ENCODE measurements at places on chromosomes 6 and 20.

- no peak for DNase-seq
Measured at GRCh38 chr20:17541596-17541995, 10.4 kb upstream of the BFSP1 start.

- no peak for DNase-seq
Measured at GRCh38 chr6:128560966-128561365, 40.6 kb upstream of the PTPRK start.

- DNase-seq, result no peak
Measured at GRCh38 chr6:76120302-76120701, 47.8 kb upstream of the IMPG1 start.

GRCh38 chr20:37733416-37733815 is 39.6 kb downstream of the CTNNBL1 start:
- DNase-seq, result no peak

DNA sequence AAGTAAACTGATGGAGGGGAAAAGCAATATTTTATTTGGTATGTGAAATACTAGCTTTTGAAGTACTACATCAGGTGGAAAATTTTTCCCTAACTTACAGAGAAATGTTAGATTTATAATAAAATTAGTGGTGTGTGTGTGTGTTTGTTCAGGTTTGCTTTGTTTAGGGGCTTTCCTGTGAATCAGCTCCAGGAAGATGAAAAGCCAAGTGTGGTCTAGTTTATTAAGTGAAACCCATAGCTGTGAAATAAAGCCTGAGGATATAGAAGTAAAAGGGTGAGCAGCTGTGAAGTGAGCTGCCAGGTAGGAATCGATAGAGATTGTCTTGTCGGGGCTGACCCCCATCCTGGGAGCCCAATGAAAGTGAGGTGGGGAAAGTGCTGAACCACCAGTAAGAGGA is 347.6 kb upstream of the IMPG1 start:
- DNase-seq, result no peak

- no peak for DNase-seq
Measured at GRCh38 chr6:55777469-55777868, 97.9 kb downstream of the BMP5 start.

DNA sequence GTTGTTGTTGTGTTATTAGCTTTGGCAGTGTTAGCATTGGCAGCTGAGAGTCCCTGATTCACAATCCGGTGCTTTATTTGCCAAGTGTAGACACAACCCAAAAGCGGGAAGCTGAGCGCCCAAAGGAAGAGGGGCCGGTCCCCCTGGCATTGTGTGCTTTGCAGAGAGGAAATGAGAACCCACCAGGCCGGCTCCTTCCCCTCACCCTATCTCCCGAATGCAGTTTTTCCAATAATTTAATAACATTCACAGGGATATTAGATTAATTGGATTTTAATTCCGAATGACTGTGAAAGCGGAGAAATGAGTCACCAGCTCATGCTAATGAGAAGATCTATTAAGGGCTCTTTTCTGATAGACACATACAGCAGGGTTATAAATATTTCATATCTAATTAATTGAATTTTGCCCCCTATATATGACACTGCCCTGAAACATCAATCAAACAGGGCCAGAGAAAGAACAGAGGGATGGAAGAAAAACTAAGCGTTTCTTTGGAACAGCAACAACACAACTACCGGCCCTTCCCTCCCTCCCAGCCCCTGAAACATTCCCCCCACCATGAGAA is 143.8 kb downstream of the MBOAT1 start:
- DNase-seq, result no peak

DNA sequence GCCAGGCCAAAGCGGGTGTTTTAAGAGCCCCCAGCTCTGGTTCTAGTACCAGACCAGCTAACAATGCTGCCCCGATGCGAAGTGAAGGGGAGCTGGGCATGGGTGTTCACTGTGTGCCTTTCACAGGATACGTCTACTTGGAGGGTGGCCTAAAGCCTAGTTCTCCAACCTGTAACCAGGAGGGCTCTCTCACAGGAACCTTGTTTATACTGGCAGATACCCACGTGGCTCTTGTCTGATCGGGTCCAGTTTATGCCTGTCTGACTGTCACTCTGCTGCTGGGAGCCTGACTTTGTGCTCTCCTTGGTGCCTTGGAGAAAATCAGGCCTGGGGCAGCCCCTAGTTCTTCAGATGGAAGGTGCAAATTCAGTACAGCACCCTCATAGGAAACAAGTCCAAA is 60.2 kb upstream of the RNF144B start:
- DNase-seq, result no peak

GRCh38 chr20:48771542-48771941 is 56.3 kb downstream of the PREX1 start:
- DNase-seq, result no peak

- DNase-seq, result no peak
Measured at GRCh38 chr6:56959938-56960337, 5.0 kb downstream of the BEND6 start.

DNA sequence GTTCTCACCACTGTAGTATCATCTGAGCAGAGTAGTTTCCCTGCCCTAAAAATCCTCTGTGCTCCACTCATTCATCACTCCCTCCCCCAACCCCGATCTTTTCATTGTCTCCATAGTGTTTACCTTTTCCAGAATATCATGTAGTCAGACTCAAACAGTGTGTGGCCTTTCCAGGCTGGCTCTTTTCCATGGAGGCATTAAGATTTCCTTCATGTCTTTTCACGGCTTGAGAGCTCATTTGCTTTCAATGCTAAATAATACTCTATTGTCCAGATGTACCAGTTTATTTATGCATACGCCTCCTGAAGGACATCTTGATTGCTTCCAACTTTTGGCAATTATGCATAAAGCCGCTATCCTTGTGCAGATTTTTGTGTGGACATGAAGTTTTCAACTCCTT is 235.8 kb downstream of the PHACTR1 start:
- DNase-seq, result no peak

GRCh38 chr20:38473367-38473795 is 738 bp downstream of the RALGAPB start:
- DNase-seq, result no peak

- no peak for DNase-seq
Measured at GRCh38 chr6:110509617-110510241, 33.3 kb upstream of the SLC22A16 start.

DNA sequence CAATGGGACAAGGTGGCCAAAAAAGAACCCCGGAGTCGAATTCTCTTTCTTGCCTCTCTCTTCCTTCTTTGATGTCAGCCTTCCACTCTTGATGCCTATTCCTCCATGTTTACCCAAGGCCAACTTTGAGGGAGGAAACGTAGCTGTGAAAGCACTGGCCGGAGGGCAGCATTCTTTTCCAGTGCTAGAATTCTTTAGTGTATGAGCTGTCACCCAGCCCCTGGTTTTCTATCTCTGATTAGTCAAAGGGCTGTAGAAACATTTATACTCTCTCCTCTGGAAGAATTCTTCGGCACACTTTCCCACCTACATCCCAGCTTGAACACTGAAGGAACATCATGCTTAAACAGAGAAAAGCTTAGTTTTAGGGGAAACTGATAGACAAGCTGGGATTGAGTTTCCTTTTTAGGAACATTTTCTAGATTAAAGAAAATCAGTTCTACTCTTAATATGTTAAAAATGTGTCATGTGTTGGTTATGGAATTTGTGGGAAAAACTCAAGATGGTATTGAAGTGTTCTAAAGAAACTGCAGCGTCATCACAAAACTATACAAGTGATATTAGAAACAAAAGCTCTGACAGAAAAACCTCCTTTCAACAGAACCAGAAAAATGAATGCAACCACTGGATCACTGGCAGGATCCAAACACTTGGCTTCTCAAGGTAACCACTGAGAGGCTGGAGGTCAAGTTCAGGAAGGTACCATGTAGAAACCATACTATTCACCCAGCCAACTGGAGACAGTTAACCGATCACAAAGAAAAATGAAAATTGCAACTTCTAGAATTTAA is 20.7 kb upstream of the UTRN start:
- DNase-seq, result no peak

DNA sequence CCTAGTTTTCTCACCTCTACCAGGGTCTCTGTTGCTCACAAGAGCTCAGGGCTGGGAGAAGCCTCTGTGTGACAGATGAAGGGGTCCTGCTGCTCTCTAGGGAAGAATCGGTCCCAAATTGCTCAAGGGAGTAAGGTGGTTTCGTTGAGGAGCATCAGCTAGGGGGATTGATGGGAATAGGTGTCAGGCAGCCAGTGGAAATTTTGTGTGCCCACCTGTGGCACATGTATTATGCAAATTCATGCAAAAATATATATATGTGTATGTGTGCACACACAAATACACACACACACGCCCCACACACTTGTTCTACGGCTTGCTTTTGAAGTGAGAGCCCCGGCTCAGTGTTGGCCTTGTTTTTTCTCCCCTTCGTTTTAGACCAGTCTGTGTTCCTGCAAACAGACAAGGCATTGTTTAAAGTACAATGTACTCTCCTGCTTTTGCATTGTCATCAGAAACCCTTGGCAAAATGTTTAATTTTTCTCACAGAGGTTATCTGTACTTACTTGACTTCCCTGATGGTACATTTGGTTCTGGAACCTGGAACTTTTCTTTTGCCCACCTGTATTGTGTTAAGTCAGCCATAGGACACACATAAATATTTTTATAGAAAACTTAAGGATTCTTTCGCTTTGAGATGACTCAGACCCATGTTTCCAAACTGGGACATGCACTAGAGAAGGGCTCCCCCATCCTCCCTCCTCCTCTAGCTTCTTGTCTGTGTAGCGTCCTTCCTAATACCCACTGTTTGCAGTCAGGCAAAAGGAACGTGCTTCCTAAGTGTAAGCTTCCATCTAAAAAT is 26.7 kb downstream of the FOXO3 start:
- DNase-seq, result no peak

DNA sequence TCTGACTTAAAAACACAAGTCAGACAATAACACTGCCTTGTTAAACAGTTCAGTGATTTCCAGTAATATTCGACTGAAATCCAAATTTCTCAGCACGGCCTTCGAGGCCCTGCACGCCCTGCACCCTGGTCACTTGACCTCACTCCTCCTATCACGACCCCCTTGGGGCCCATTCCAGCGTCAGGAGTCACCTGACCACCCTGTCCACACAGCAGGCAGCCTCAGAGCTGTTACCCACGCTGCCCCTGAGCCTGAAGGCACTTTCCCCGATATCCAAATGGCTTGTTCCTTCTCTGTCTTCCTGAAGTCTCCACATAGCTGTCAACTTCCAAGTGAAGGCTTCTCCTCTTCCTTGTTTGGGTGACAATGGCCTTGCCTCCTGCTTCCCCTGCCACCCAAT is 33.1 kb upstream of the SMOC2 start:
- DNase-seq, result peak; percentile 72

DNA sequence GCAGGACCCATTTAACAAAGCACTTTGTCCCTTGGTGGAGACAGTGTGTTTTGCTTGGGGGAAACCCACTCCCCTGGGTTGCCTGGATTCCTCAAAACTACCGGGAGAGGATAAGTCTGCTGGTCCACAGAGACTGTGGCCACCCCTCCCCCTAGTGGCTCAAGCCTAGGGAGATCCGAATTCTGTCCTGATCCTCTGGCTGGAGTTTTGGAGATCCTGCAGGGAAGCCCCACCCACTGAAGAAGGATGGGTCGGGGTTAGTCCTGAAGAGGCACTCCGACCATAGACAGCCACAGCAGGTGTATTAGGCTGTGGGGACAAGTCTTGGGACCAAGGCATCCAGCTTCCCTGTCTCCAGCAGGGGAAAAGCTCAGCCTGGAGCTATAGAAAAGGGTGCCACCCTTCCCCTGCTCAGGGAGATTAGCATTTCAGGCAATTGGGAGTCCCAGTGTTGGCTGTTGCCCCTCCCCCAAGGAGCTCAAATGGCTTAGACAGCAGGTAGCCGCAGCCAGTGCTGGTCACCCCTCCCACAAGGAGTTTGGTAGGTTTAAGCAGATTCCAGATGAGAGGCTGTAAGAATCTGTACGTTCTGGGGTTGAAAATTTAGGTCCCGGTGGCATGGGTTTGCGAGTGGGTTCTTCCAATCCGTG is 750.0 kb downstream of the TBC1D32 start:
- no peak for DNase-seq

GRCh38 chr6:40986364-40986763 is 52.7 kb downstream of the UNC5CL start:
- DNase-seq, result no peak

GRCh38 chr20:35479798-35480197 is 24.4 kb downstream of the CEP250 start:
- DNase-seq, result no peak

GRCh38 chr20:57806975-57807374 is 97.2 kb upstream of the PMEPA1 start:
- DNase-seq, result no peak

DNA sequence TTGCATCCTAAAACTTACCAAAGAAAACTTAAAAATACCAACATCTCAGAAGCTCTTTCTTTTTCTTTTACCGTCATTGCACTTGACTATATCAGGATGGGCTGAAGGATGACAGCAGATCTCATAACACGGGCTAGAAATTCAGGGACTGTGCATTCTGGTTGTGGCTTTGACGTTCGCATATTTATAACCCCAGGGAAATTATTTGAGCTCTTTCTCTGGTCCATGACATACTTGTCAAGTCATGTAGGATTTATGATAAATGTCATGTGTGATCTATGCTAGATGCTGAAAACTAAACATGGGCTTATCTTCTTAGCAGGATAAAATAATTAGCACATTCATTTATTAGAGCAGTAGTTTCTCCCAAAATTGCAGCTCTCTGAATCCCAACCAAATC is 74.4 kb upstream of the SAMD5 start:
- no peak for DNase-seq

DNA sequence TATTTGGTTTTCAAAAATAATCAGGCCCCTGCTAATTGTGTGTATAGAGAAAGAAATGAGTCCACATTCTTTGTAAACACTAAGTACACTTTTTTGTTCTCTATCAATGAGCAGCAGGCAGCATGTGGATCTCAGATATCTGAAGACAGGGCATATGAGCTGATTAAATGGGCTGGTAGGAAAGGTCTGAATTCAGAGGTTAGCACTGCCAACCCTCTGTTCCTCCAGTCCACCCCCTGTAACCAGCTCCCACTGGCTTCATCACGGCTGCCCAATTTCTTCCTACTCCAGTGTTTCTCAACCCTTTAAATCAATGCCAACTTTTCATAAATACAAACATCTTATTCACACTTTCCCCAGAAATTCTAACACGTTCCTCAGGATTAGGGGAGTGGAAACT is 128.5 kb downstream of the TPBG start:
- no peak for DNase-seq

GRCh38 chr20:52240802-52241201 is 49.2 kb upstream of the ZFP64 start:
- DNase-seq, result no peak

- no peak for DNase-seq
Measured at GRCh38 chr6:40331545-40331944, 255.6 kb downstream of the LRFN2 start.

GRCh38 chr6:786946-787763 is 94.2 kb upstream of the EXOC2 start:
- no peak for DNase-seq

- no peak for DNase-seq
Measured at GRCh38 chr6:119308991-119309657, 40.4 kb downstream of the MAN1A1 start.

- DNase-seq, result no peak
Measured at GRCh38 chr6:72412709-72413044, 209.2 kb upstream of the KCNQ5 start.

DNA sequence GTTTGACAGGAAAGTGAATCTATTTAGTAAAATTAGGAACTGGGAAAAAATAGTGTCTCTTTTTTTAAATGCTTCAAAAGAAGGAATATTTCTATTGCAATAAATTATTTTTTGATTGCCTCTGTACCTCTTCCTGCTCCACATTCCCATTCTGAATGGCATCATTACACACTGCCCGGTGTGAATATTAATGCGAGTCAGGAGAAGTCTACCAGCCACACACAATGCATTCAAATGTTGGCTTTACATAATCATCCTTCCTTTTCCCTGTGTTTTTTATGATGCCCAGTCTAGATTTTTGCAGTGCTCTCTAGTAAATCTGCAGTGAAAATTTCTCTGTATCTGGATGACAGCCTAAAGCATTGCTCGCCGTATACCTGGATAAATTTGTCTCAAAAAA is 118.9 kb downstream of the SAMD5 start:
- DNase-seq, result no peak

Data from coronary artery (tissue), 2 donors.